ENCODE measurements at places on chromosomes 3 and 15. TPM values are rescaled to one million over a fixed set of nuclear protein-coding genes. Genes with fewer than 3 reads are reported as not detected.

The APBA2 gene
- 5.6 TPM for total RNA-seq

GRCh38 chr15:67176195-67176971, 78.1 kb downstream of the AAGAB start:
- DNase-seq: no peak

- peak; percentile 85 for DNase-seq
These were observed at the start of gene LOXL1 for GRCh38 chr15:73926219-73927002. Gene LOXL1, plus strand, starts transcription at chr15:73926462. Its CDS starts 322 bp downstream, at chr15:73926784.

The SNRK gene
- 11.6 TPM for total RNA-seq

DNA sequence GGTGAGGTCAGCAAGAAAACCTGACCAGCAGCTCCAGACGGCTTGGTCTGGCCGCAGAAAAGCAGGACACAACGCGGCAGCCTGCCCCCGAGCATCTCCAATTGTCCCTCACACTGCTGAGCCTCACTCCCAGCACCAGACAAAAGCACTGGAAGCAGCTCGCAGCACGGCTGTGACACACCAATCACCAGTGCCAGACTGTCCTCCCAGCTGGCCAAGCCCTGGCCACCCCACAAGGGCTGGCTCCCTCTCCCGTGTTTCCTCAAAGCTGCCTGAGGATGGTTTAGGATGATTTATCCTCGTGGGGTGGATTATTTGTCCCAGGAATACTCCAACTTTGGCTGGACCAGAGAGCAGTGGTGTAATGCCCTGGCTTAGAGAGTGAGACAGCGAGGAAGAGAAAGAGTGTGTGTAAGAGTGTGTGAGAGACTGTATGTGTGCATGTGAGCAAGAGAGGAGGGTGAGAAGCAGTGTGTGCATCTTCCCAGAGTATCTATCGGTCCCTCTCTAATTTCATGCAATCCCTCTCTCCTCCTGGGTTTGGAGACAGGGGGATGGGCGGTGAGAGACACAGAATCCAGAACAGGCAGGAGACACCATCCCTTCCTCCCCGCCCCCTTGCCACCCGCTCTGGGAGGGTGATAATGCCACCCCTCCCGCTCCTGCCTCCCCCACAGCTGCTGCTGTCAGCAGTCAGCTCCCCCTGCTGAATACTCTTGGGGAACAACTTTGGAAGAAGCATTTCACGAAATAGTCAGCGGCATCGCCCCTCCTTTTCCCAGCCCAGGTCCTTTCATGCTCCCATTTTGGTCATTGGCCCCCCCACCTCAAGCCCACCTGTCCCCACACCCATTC, 34.2 kb downstream of the SEMA5B start:
- DNase-seq: no peak

GRCh38 chr3:178203650-178204049, 332.6 kb upstream of the KCNMB2 start:
- DNase-seq: no peak

DNA sequence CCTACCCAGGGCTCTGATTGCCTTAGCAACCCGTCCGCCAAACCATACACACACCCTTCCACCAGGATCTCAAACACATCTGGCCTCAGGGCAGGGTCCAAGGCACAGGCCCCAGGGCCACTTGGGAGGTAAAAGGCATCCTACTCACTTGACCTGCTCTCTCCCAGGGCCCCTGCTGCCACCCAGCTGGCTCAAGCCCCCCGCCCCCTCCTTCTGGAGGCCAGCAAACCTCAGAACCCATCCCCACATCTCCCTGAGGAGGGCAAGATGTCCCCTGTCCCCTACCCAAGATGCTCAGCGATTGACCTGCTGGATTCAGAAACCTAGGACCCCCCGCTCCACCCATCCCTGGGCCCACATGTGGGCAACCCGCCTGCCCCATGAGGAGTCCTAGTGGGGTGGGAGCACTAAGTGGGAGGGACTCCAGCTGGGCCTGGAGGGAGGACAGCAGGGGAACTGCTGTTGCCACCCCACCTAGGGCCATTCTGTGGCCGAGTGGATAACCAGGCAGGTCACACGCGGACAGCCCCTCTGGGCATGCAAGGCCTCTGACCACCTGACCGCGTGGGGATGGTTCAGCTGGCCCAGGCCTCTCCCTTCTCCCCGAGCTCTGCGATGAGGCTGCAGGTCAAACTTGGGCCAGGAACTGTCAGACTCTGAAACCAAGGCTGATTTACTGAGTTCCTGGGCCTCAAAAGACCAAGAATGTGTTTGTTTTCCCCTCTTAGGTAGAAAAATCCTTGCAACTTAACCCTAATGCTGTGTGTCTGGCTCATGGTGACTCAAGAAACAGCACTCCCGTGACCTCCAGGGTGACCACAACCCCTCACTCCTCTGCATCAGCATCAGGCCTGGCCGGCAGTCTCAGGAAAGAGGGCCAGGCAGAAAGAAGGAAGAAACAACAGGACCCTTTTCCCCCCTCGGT, 4.2 kb downstream of the MFGE8 start:
- no peak for DNase-seq
